A549 treated with RU486 at 1 μM for 4 hours (cell line): ENCODE measurements at places on chromosomes 6 and 20. TPM values are rescaled to one million over a fixed set of nuclear protein-coding genes. Genes with fewer than 3 reads are reported as not detected.

Gene KCNQ2
- 0.49 to 1.3 TPM (median 0.60 TPM) in 5 replicates for total RNA-seq

Gene LAMP5
- total RNA-seq: 0.05 TPM in 1 of 5 replicates, not detected in the others

Gene LYRM2
- total RNA-seq: 25.1 to 38.1 TPM (median 32.9 TPM) in 5 replicates

Gene CALHM4
- not detected in 5 replicates for total RNA-seq
